ENCODE measurements at places on chromosomes 13 and 19.

DNA sequence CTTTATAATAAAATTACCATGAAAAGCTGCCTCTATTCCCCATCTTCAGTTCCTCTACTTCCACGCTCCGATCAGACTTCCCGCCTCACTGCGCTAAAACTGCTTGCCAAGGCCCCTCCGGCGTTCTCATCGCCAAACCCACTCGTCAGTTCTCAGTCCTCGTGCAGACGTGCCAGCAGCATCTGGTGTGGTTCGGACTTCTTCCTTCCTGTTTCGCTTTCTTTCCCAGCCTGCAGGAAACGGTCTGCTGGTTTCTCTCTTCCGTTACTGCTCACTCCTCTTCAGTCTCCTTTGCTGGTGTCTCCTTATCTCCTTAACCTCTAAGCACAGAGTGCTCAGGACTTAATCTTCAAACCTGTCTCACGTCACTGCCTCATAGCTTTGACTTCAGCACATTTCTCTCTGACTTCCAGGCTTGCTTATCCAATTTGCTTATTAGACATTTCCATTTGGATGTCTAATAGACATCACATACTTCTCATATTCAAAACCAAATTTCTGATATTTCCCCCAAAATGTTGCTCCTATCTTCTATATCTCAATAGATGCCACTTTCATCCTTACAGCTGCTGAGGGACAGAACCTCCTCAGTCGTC is 40.3 kb downstream of the RCBTB2 start:
- peak; percentile 66 for DNase-seq

GRCh38 chr19:12872255-12872654 is 9.0 kb downstream of the DNASE2 start:
- DNase-seq: no peak

GRCh38 chr19:10836479-10837330 is 693 bp upstream of the TMED1 start:
- peak; percentile 88 for DNase-seq

- peak; percentile 18 for DNase-seq
These were observed 2.3 kb upstream of the C1QTNF9B start for GRCh38 chr13:23899555-23899954.

- no peak for DNase-seq
These were observed 825 bp downstream of the GMIP start for GRCh38 chr19:19642506-19643157.

DNA sequence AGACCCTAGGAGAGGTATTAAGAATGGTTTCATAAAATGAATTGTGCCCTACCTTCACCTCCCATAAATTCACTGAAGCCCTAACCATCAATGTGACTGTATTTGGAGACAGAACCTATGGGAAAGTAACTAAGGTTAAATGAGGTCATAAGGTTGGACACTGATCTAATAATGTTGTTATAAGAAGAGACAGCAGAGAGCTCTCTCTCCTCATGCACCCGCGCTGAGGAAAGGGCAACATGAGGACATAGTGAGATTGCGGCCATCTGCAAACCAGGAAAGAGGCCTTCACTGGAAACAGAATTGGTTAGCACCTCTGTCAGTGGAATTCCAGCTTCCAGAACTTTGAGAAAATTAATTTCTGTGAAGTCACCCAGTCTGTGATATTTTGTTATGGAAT is 1396.1 kb upstream of the MIR17HG start:
- no peak for DNase-seq

All from mucosa of descending colon (tissue), 3 donors.